GM23248 (cell line): ENCODE measurements at places on chromosomes 12 and 14.

- no peak for DNase-seq
Measured at GRCh38 chr14:35932136-35932535, 106.0 kb downstream of the BRMS1L start.

GRCh38 chr12:117388951-117389446 is 27.6 kb upstream of the NOS1 start:
- no peak for DNase-seq

GRCh38 chr12:128314611-128315010 is 47.6 kb downstream of the TMEM132C start:
- no peak for DNase-seq

DNA sequence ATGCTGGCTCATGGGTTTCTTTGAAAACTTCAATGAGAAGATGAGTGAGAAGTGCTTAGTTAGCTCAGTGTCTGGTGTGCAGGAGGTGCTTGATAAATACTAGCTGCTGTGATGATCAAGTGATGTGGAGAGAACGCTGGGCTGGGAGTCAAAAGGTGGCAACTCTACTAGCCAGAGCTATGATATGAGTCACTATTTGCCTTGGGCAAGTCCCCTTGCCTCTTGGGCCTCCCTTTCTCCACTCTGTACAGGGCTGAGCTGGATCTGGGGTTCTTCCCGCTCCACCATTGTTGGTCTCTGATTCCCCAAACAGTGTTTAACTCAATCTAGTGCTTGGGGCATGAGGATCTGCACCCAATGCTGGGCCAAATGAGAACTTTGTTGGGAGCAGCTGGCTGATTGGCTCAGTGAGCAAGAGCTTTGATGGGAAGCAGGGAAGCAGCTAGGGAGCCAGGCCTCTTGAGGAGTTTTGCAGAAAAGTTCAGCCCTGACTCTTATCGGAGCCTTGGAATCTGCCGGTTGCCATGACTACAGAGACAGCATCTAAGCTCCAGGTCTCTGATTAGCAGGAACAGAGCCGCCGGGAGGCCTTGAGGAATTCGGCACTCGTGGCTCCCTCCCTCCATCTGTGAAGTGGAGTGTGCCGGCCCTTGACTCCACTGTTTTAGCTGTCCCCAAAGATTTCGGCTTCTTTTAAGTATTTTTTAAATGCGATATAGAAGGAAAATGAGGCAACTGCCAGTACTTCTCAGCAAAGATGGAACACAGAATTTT is 82.1 kb upstream of the HSPB8 start:
- DNase-seq, result no peak

- peak; percentile 85 for DNase-seq
Measured at GRCh38 chr12:68538726-68539614, 71.7 kb upstream of the RAP1B start.

- DNase-seq, result no peak
Measured at GRCh38 chr12:25866586-25867378, 91.7 kb upstream of the RASSF8 start.

- DNase-seq, result no peak
Measured at GRCh38 chr14:73238941-73239340, 1.6 kb downstream of the PAPLN start.

GRCh38 chr12:2768224-2768961 is 26.4 kb upstream of the FKBP4 start:
- no peak for DNase-seq

- DNase-seq, result peak; percentile 59
Measured at GRCh38 chr14:51650716-51651387, 858 bp upstream of the FRMD6 start.

DNA sequence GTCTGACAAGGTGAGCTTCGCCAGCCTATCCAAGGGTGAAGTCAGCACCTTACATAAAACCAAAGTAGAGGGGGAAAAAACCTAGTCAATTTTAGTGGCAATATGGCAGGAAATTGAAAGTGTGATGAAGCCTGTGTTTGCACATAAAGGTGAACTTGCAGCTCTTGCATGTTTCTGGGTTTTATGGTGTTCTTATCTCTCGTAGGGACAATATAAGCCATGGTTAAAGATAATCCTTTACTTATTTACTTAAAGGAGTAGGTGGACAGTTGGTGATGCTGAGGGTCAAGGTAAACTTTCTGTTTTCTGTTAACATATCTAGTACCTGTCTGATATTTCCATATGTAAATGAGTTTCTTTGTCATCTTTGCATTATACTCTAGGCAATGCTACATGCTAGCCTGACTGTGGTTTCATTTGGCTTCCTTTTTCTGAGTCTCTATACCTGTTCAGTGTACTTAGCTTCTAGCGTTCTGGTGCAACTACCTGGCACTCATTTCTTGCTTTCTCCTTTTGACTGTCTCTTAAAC is 32.8 kb downstream of the CCDC91 start:
- no peak for DNase-seq

DNA sequence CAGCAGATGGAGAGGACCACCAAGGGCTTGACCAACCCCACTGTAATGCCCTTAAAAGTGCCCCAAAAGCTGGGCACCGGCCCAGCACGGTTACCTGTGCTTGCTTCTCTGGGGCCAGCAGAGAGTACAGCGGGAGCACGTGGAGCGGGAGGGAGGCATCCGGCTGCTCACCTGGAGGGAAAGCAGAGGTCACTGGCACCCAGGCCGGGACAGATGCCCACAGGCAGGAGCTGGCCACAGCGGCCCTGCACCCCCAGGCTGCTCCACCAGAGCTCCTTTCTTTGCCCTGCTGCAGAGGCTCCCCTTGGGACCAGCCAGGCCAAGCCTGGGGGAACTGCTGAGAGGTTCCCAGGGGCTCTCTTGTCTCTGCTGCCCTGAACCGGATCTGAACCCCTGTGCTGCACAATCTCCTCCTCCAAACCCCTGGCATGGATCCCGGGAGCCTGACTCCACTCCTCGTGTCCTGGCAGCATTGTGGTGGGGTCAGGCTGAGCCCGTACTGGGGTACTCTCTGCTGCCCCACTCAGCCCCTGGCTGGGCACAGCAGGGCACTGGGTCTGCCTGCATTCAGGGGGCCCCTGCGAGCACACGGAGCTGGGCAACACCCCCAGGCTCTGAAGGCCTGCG is 24.0 kb downstream of the DHX37 start:
- DNase-seq, result no peak

GRCh38 chr12:102093319-102093718 is 26.6 kb downstream of the NUP37 start:
- peak; percentile 53 for DNase-seq

- DNase-seq, result no peak
Measured at GRCh38 chr14:29851397-29851796, 76.2 kb downstream of the PRKD1 start.

- no peak for DNase-seq
Measured at GRCh38 chr14:66311058-66311457, 175.1 kb upstream of the CCDC196 start.

DNA sequence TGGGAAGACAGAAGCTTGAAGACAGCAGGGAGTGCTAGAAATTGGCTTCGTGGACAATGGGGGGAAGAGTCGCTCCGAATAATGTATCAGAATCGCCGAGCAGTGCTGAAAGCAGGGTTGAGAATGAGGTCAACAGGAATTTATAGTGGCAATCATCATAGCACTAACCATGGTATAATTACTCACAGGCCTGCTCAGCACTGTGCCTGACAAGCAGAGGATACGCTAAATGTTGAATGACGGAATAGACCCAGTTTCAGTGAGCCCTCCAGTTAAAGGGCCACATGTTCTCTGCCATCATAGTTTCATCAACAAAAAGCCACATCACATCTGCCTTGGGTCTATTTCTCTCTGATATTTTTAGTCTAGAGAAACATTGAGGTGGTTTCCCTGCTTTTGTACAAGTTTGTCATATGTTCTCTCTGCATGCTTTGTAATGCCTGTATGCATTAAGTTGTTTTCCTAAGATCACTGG is 130.3 kb upstream of the EGLN3 start:
- DNase-seq, result peak; percentile 49

GRCh38 chr12:71415336-71416231 is 24.0 kb upstream of the LGR5 start:
- peak; percentile 85 for DNase-seq

DNA sequence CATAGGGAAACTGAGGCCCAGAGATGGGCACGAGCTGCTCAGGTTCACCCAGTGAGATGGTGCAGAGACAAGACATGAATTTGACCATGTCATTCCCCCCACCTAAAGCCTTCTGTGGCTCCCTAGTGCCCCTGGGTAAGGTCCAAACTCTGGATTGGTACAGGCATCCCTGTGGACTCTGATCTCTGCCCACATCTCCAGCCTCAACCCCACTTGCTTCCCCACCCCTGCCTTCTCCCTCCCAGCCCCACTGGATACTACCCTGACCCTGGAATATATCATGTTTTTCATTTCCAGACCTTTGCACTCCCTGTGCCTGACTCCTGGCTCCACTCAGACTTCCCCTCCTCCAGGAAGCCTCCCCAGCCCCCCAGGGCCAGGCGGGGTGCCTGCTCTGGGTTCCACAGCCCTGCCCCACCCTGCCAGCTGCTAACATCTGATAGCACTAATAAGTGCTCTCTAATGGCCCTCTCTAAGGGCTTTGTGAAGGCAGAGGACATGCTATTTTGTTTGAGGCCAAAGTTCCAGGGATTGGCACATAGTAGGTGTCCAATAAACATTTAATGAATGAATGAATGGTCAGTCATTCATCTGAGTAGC is 1.1 kb upstream of the SDSL start:
- DNase-seq, result no peak

GRCh38 chr12:70577283-70577634 is 60.0 kb downstream of the PTPRB start:
- DNase-seq, result no peak

- DNase-seq, result peak; percentile 97
Measured at GRCh38 chr12:50246873-50247612, 36.3 kb downstream of the LIMA1 start.

DNA sequence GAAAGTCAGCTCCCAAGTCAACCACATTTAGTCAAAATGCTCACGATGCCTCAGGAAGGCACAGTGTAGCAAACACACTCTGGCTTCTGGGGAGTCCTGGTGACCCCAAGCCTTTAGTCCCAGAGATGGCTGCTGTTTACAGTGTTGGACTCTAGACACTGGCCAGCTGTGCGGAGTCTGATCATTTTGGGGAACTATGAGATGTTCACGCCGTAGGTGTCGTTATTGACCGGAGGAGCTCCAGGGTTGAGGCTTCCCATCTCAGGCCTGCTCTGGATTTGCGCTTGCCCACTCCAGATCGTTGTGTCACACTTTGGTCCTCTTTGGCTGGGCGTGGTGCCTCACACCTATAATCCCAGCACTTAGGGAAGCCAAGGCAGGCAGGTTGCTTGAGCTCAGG is 27.7 kb downstream of the BRI3BP start:
- no peak for DNase-seq

- no peak for DNase-seq
Measured at GRCh38 chr14:106826833-106827369, 1300.5 kb downstream of the TMEM121 start.

DNA sequence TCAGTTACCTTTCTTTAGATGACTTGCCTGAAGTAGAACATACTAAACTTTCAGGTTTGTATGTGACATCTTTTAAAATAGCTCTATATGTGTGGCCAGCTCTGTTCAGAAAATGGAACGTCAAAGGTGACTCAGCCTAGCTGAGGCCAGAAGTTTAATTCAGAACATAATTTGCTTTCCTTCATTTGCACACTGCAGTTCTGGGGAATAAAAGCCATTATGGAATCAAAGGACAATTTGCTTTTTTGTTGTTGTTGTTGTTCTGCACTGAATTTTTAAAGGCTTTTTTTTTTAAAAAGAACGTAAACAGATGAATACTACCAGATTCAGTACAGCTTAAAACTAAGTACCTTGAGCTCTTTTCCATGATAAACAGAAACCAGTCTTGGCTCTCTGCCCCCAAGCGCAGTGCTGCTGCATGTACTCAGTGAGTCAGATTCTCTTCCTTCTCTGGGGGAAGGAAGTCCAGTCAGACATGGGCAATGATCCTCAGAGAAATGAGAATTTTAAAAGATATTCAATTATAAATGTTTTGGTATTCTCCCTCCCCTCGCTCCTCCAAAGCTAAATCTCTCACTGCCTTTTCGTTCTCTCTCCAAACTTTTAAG is 644.2 kb downstream of the NOVA1 start:
- peak; percentile 86 for DNase-seq

DNA sequence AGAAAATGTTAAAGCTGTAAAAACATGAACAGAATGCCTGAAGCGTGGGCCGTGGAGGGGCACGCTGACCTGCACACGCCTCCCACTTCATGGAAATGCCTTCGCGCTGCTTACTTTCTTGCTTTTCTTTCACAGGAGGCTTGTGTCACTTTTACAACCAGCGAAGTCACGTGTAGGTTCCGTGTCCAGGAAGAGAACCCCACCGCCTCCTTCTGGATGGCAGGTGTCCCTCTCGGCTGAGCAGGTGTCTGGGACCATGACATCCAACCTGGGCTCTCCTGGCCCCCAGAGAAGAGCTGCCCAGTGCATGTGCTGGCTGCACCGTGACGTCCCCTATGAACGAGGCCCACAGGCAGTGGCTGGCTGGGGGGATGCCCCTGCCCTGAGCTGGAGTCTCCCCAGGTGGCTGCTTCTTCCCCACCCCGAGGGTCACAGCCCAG is 345.0 kb upstream of the SFSWAP start:
- DNase-seq, result no peak

- no peak for DNase-seq
Measured at GRCh38 chr14:26856876-26857518, 259.2 kb upstream of the NOVA1 start.

- DNase-seq, result peak; percentile 95
Measured at GRCh38 chr14:44945264-44945663, 16.5 kb downstream of the KLHL28 start.

DNA sequence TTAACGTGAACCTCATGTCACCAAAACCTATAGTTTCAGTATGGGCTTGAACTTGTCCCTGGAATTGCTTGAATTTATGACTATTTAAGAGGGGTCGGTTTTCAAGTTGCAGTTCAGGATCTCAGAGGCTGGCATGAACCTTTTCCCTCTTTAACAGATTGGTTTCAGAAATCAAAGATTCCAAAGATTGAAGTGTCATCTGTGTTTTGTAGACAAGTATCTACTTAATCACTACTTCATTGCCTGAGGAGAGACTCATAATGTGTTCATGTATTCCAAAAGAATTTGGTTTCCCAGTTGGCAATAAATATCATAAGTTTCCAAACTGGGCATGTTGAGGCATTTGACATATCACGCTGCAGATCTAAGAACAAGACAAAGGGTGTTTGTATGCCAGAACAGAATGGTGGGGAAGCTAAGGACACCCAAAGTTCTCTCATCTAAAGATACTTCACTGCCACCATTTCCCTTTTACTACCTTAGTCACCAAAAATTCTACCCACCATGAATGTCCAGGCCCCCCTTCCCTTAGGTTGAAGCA is 199.5 kb downstream of the NUAK1 start:
- no peak for DNase-seq

DNA sequence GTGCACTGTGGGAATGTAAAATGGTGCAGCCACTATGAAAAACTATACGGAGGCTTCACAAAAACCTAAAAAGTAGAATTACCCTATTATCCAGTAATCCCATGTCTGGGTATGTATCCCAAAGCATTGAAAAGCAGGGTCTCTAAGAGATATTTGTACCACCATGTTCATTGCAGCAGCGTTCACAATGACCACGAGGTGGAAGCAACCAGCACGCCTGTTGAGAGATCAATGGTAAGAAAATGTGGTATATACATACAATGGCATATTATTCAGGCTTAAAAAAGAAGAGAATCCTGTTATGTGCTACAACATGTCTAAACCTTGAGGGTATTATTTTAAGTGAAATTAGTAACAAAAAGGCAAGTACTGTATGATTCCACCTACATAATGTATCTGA is 910 bp upstream of the NOPCHAP1 start:
- no peak for DNase-seq

- no peak for DNase-seq
Measured at GRCh38 chr12:130879212-130879686, 7.4 kb downstream of the RAN start.
